Natural killer cell (primary cell): ENCODE measurements at places on chromosomes 2 and 18. TPM values are rescaled to one million over a fixed set of nuclear protein-coding genes. Genes with fewer than 3 reads are reported as not detected.

DNA sequence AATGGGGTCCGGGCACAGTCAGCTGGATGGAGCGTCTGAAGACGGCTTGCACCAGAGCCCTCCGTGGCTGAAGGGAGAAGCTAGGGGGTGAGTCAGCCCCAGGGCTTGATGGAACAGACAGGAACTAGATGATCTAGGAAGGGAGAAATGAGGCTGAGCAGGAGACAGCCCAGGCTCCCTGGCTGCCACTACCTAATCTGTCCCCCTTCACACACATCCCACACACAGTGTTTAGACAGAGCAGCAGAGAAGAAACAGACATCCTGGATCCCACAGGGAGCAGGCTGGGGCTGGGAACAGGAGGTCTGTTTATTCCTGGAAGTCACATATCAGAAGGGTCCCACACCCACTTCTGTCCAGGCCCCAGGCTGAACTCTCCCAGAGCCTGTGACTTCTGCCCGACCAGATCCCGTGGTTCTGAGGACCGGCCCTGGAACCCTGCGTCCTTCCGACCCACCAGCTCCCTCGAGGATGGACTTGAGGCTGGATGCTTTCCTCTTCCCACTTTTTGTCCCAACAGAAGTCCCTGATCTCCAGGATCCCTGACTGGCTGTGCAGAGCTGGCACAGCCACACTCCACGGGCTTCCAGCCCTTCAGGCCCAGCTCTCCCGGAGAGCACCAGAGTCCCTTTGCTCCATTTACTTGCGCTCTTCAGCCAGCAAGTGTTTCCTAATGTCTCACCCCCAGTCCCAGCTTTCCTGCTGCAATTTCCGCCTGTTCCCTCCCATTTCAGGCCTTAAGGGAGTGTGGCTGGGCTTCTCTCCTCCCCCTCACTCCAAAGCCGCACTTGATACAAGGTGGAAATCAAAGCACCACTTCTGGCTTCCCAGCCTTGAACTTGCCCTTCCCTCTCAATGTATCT, 1.5 kb upstream of the GPBAR1 start:
- H3K27me3 ChIP-seq: no peaks in the 10 kb centered on the region
- no peak overlapping the region for H3K27ac ChIP-seq
- H3K4me3 ChIP-seq: no peak overlapping the region
- peaks cover 63% of the 10 kb centered on the region for H3K4me1 ChIP-seq

DNA sequence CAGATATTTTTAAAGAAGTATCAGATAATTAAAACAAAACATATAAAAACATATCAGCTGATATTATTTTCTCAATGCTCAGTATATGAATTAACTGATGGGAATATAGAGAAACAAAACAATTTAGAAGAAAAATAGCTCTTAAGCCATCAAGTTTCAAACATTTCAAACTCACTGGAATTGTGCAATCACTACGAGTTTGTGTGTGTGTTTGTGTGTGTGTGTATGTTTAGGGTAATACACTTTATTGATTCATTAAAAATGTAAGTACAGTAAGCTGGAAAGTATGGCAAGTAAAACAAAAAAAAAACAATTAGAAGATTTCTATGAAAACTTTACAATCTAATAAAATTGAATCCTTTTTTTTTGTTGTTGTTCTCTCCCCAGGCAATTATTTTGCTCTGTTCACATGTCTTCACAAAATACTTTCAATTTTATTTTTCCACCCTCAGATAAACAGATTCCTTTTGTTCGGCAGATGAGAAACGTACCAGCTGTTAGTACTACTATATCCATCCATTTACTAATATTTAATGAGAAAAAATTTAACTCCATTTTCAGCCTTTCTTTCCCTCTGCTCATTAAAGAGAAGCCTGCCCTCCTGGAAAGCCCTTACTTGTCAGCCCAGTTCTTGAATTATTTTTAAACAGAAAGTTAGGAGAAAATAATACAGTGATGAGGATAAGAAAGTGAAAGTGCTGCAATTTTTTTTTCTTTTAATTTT, 87.6 kb downstream of the SLC8A1 start:
- no peaks in the 10 kb centered on the region for H3K27me3 ChIP-seq
- no peaks in the 10 kb centered on the region for H3K36me3 ChIP-seq
- H3K27ac ChIP-seq: no peak overlapping the region
- H3K4me1 ChIP-seq: no peaks in the 10 kb centered on the region
- H3K4me3 ChIP-seq: no peak overlapping the region

GRCh38 chr2:133255360-133255759, 312.9 kb downstream of the NCKAP5 start:
- no peak overlapping the region for H3K27ac ChIP-seq
- H3K4me1 ChIP-seq: no peaks in the 10 kb centered on the region
- DNase-seq: no peak

- no peak for DNase-seq
- H3K27me3 ChIP-seq: no peaks in the 10 kb centered on the region
- H3K27ac ChIP-seq: no peak overlapping the region
- H3K4me3 ChIP-seq: no peak overlapping the region
These were observed 38.2 kb upstream of the MCM6 start for GRCh38 chr2:135914485-135914884.

FAP gene
- total RNA-seq: not detected

CNDP1 gene
- 0.60 TPM for total RNA-seq
